Bone marrow (tissue), 2 donors: ENCODE measurements at places on chromosomes 5 and 9.
A peak's percentile ranks its signal among the peaks of the same experiment; 100 is the strongest.

DNA sequence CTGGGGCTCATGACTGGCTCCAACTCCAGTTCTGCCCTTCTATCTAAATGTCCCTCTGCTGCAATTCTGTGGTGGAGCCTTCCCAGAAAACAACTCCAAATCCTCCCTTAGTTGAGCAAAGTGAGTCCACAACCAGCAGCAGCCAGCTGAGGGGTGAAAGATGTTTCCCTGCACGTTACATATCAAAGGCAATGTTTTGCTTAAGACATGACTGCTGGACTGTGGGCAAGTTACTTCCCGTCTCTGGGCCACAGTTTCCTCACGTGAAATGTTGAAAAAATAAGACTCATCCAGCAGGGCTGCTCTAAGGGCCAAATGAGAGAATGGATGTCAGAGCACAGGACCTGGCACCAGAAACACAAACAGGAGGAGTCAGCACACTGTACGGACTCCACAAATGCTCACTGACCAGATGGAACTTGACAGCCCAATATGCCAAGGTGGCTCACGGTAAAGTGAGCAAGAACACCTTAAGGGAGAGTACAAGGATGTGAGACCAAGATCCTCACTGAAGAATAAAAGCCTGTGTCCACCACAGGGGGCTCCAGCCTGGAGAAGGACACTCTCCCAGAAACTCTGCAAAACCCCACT lies 138.4 kb upstream of the ABCA1 start:
- peak; percentile 12 for DNase-seq

GRCh38 chr5:119345861-119346260 lies 10.0 kb upstream of the TNFAIP8 start:
- DNase-seq: no peak

DNA sequence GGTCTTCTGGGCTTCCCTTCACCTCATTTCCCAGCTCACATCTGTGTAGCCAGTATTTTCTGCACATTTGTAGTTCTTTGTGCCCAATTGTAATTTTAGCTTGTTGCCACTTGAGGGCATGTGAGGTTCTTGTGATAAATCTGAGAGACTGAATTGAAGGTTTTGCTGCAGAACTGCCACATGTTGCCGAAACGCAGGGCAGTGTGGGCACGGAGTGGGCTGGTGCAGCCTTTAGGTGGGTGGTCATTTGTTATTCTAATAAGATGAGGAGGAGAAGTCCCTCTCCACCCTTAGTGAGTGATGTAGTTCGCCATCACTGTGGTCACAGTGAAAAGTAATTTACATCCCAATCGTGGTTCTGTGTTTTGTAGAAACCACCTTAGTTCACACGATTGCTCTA lies 21.2 kb downstream of the OTULIN start:
- DNase-seq: no peak

GRCh38 chr5:16505140-16505891 lies 39.7 kb upstream of the ZNF622 start:
- DNase-seq: no peak

- no peak for DNase-seq
Measured at GRCh38 chr5:139903795-139904565, 108.4 kb downstream of the PSD2 start.
